ENCODE measurements at places on chromosomes 1 and 21. TPM values are rescaled to one million over a fixed set of nuclear protein-coding genes. Genes with fewer than 3 reads are reported as not detected.
A peak's percentile ranks its signal among the peaks of the same experiment; 100 is the strongest.

- DNase-seq = no peak
- H3K27me3 ChIP-seq = peaks cover 85% of the 10 kb centered on the region
- H3K36me3 ChIP-seq = no peaks in the 10 kb centered on the region
- no peak overlapping the region for H3K4me3 ChIP-seq
- no peak overlapping the region for H3K27ac ChIP-seq
Observed at GRCh38 chr1:24932284-24932683, 2.2 kb upstream of the RUNX3 start.

DNA sequence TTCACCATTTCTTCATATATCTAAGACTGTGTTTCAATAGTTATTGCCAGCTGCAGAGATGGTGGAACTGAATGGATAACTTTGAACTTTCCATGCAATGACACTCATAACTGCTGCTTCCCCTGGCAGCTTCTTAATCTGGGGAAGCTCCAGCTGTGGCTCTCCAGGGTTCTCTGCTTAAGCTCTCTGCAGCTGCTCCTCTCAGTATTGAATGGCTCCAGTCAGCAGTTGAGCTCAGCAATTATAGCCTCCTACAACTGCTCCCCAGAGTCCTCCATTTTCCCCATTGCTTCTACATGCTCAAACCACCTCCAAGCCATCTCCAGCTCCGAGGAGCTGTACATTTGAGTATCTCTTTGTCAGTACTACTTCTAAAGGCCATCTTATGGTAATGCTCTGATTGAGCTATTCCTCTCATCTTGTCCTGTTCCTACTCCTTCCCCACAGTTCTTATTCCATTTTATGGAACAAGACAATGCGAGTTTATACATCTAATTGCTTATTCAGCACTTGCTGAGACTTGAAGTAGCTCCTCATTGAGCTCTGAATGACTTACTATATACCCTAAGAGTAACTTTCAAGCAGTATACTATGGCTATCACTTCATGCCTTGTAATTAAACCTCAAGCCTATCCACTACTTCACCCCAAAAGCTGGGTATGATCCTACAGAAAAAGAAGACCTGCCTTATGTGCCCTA lies 362.4 kb downstream of the NEGR1 start:
- DNase-seq = no peak
- H3K4me3 ChIP-seq = no peak overlapping the region
- H3K27ac ChIP-seq = no peak overlapping the region
- no peaks in the 10 kb centered on the region for H3K27me3 ChIP-seq
- H3K4me1 ChIP-seq = no peaks in the 10 kb centered on the region

DNA sequence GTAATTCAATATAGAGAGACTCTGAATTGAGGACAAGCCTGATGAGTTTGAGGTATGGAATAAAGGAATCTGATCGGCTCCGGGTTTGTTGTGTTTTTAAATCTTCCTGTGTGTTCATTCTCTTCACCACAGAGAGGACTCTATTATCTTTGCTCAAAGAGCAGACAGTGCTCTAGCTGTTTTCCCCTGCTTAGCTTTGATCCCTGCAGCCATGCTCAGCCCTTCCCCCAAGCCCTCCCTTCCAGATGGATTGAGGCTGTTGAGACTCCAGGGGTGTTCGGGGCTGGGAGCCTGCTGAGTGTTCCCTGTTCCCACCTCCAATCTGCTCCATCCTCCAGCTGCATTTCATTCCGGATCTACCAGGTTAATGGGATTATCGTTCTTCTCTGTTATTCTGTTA lies 74.2 kb upstream of the CXADR start:
- DNase-seq = no peak
- H3K27ac ChIP-seq = no peak overlapping the region
- H3K36me3 ChIP-seq = no peaks in the 10 kb centered on the region
- peaks cover 3% of the 10 kb centered on the region for H3K4me1 ChIP-seq

DNA sequence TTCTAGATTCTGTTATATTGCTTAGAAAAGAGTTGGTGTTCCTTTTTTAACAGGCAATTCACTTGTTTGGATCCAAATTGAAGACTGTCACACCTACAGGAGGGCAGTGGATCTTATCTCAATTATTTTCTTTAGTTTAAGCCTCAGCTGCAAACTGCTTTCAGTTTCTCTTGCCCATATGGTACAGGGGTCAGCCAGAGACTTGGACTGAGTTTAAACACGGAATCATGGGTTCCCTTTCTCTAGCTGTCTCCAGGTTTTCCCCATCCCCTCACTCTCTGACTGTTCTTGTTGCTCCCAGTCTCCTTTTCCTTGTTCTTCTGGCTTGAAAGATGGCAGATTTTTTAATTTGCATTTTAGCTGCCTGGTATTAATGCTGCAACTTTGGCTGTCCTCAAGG lies 18.4 kb downstream of the DTL start:
- no peaks in the 10 kb centered on the region for H3K27me3 ChIP-seq
- no peak overlapping the region for H3K4me3 ChIP-seq
- H3K4me1 ChIP-seq = no peaks in the 10 kb centered on the region
- DNase-seq = no peak
- H3K36me3 ChIP-seq = peaks cover 9% of the 10 kb centered on the region
- no peak overlapping the region for H3K27ac ChIP-seq

- no peak for DNase-seq
- H3K27ac ChIP-seq = no peak overlapping the region
- H3K27me3 ChIP-seq = no peaks in the 10 kb centered on the region
- H3K4me1 ChIP-seq = no peaks in the 10 kb centered on the region
- no peaks in the 10 kb centered on the region for H3K36me3 ChIP-seq
Observed at GRCh38 chr21:27802816-27803475, 836.1 kb upstream of the ADAMTS5 start.

DNA sequence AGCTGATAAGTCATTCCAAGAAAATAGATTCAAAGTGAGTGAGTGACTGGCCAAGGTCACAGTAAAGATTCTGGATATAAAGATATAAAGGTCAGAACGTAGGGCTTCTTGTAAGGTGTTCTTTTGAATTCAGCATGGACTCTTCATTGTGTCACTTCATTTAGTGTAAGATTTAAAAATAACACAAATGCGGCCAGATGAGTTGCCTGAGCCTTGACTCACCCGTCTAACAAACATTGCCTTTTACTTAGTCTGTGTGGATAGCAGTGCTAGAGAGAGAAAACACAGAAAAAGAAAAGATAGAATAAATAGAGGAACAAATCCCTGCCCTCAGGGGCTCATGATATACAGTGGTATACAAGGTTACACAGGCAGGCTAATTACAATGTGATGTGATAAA lies 223.4 kb downstream of the PLPP3 start:
- H3K27me3 ChIP-seq = no peaks in the 10 kb centered on the region
- no peak for DNase-seq
- H3K27ac ChIP-seq = no peak overlapping the region
- H3K36me3 ChIP-seq = no peaks in the 10 kb centered on the region

GRCh38 chr1:49225464-49225863 lies 448.8 kb upstream of the BEND5 start:
- no peak overlapping the region for H3K27ac ChIP-seq
- H3K4me1 ChIP-seq = no peaks in the 10 kb centered on the region
- DNase-seq = no peak
- H3K36me3 ChIP-seq = no peaks in the 10 kb centered on the region
- H3K27me3 ChIP-seq = no peaks in the 10 kb centered on the region

- peak overlapping the region; percentile 15 for H3K27ac ChIP-seq
- H3K27me3 ChIP-seq = peaks cover 6% of the 10 kb centered on the region
- H3K4me1 ChIP-seq = peaks cover 8% of the 10 kb centered on the region
- H3K4me3 ChIP-seq = peak overlapping the region; percentile 71
Observed at GRCh38 chr1:236281198-236281653, 532 bp downstream of the ERO1B start.

- no peak overlapping the region for H3K4me3 ChIP-seq
- no peaks in the 10 kb centered on the region for H3K4me1 ChIP-seq
- no peaks in the 10 kb centered on the region for H3K27me3 ChIP-seq
- H3K27ac ChIP-seq = no peak overlapping the region
- H3K36me3 ChIP-seq = no peaks in the 10 kb centered on the region
- DNase-seq = no peak
Observed at GRCh38 chr1:95278173-95279006, 44.4 kb downstream of the RWDD3 start.

DNA sequence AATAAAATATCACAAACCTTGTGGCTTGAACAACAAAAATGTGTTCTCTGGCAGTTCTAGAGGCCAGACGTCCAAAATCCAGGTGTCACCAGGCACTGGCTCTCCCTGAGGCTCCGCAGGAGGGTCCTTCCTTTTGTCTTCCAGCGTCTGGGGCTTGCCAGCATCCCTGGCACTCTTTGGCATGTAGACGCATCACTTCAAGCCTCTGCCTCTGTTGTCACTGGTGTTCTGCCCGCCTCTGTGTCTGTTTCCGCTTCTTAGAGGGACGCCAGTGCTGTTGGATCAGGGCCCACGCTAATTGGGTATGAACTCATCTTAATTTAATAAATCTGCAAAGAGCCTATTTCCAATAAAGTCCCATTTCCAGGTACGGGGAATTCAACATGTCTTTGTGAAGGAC lies 273.7 kb upstream of the C1orf174 start:
- H3K27me3 ChIP-seq = no peaks in the 10 kb centered on the region
- H3K4me1 ChIP-seq = peaks cover 26% of the 10 kb centered on the region
- H3K27ac ChIP-seq = no peak overlapping the region
- H3K36me3 ChIP-seq = no peaks in the 10 kb centered on the region
- no peak for DNase-seq

DNA sequence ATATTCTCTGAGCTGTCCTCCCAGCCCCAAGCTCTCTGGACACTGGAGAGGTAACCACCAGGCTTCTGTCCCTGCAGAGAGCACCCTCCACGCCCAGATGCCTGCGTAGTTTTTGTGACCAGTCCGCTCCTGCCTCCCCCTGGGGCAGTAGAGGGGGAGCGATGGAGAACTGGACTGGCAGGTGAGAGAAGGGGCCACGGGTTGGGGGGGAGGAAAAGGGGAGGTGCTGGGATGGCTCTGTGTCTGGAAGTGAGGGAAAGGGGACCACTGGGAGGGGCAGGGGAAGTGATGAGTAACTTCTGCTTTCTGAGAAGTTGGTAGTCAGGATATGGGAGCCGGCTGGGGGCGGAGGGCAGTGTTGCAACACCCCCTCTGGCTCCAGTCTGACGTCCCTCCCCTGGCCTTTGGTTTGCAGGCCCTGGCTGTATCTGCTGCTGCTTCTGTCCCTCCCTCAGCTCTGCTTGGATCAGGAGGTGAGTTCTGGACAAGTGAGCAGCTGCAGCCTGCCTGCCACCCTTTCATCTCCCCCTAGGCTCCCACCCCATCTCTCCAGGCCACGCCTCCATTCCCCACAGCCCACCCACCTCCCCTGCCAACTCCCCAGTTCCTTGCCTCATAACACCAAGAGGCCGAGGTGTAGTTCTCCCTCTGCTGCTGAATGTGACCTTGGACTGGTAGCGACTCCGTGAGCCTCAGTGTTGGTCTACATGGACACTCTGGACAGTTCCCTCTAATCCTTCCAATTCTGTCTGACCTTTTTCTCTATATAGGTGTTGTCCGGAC lies 3.1 kb downstream of the ADAMTSL4 start:
- H3K27ac ChIP-seq = peak overlapping the region; percentile 25
- no peak overlapping the region for H3K4me3 ChIP-seq
- DNase-seq = no peak

DNA sequence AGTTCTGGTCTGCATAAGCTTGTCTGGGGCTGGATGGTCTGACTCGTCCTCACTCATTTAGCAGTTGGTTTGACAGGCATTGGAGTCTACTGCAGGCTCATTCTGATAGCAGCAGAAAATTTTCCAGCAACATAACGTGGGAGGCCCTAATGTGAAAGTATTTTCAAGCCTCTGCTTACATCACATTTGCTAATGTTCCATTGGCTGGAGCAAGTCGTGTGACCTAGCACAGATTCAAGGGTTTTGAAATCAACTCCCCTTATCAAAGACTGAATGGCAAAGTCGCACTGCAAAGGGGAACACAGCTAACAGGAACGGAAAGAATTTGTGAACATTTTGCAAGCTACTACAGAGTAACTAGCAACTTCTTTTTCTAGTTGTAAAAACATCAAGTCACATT lies 2.3 kb upstream of the USH2A start:
- H3K4me1 ChIP-seq = no peaks in the 10 kb centered on the region
- no peaks in the 10 kb centered on the region for H3K27me3 ChIP-seq
- no peak overlapping the region for H3K4me3 ChIP-seq
- H3K36me3 ChIP-seq = no peaks in the 10 kb centered on the region

DNA sequence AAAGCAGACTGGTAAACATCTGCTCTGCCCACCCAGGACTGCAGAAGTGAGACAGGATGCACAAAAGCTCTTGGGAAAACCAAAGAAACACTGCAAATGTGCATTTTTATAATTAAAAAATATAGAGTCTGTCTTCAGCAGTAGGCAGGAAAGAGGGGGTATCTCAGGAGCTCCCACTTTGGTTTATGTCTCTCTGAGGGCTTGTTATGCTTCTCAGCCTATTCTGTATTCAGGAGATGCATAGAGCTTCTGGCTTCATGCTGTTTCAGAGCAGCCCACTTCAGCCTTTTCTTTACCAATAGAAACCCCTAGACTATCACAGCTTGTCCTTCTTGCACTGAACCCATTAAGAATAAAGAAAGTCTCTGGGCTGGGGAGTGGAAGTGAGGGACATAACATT lies 148.0 kb downstream of the ROR1 start:
- H3K27me3 ChIP-seq = no peaks in the 10 kb centered on the region
- H3K36me3 ChIP-seq = no peaks in the 10 kb centered on the region

DNA sequence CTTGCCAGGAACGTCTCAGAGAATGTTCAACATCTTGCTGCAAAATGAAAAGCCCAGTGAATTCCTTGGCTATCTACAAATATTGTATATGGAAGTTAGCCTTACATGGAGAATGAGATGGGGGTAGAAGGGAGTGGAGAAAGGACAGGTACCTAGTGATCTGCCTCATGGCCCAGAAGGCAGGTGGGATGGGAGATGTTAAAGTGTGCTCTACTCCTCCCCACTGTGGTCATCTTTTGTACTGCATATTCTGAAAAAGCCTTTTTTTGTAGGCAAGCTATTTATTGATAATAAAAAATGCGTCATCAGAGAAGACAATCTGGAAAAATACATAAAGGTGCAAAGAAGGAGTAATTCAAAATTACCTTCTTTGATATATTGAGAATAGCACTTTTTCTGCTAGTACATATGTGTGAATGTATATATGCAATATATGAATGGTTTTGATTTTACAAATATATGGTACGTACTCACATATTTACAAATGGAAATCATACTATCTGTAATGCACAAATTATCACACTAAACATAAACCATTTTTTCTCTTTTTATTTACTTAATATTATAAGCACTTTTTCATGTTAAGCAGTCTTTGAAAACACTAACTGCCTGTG lies 19.1 kb upstream of the SLC5A9 start:
- peaks cover 5% of the 10 kb centered on the region for H3K27me3 ChIP-seq
- peak; percentile 22 for DNase-seq
- H3K27ac ChIP-seq = no peak overlapping the region
- H3K4me3 ChIP-seq = no peak overlapping the region
- H3K4me1 ChIP-seq = peaks cover 3% of the 10 kb centered on the region

- H3K36me3 ChIP-seq = no peaks in the 10 kb centered on the region
- H3K4me3 ChIP-seq = no peak overlapping the region
- no peak overlapping the region for H3K27ac ChIP-seq
- no peak for DNase-seq
- no peaks in the 10 kb centered on the region for H3K4me1 ChIP-seq
Observed at GRCh38 chr1:82836973-82837680, 1036.4 kb downstream of the ADGRL2 start.

Gene TMCO1
- 81.4 TPM for total RNA-seq

Gene VHLL
- total RNA-seq = 0.50 TPM

Gene S100A7
- not detected for total RNA-seq

Gene SLC1A7
- total RNA-seq = 0.06 TPM

Gene PLCH2
- total RNA-seq = 7.1 TPM

Gene CD1D
- 0.99 TPM for total RNA-seq

Gene AVPR1B
- total RNA-seq = 0.50 TPM

Gene FCGR1A
- 18.2 TPM for total RNA-seq

Gene S100A7A
- not detected for total RNA-seq

Gene TTC39A
- total RNA-seq = 3.3 TPM

Gene COL11A1
- 195 TPM for total RNA-seq

All from spinal cord (tissue), 10 donors.